Tibial nerve (tissue), 4 donors: ENCODE measurements at places on chromosomes 2 and 18. TPM values are rescaled to one million over a fixed set of nuclear protein-coding genes. Genes with fewer than 3 reads are reported as not detected.

DNA sequence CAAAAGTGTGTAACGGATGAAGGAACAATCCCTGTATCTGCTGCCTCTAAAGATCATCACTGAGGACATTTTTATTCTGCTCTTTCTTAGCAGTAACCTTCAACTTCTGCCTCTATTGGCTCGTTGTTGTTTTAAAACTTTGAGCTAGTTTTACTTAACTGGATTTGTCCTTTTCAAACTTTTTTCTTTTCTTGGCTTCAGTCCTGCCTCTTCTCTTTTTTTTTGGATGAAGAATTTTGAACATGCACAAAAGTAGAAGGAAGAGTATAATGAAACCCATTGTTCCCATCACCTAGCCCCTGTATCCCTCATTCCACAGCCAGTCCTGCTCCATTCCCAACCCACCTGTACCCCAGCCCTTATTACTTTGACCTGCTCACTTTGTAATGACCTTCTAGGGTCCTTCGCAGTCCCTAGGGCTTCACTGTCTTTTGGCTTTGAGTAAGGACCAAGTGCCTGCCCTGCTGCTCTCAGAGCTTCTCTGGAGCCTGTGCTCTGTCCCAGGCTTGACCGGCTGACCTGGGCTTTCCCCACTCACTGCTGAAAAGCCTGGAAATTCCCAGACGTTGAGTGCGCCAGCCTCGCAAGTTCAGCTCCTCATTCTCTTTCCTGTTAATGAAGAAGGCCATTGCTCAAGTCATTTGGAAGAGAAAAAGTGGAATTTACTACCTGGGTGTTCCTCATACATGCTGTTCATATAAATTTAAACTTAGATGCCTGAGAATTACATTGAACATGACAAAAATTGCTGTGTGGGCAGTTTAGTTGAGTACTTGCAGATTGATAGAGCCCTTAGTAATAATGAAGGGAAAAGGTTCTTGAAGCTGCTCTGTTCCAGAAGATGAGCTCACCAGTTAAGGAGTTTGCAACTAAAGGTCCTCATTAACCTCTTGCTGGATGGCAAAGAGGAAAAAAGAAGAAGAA is 149.3 kb upstream of the ALPP start:
- DNase-seq = no peak

- no peak for DNase-seq
These were observed 61.3 kb downstream of the ZBTB7C start for GRCh38 chr18:48347756-48348326.

DNA sequence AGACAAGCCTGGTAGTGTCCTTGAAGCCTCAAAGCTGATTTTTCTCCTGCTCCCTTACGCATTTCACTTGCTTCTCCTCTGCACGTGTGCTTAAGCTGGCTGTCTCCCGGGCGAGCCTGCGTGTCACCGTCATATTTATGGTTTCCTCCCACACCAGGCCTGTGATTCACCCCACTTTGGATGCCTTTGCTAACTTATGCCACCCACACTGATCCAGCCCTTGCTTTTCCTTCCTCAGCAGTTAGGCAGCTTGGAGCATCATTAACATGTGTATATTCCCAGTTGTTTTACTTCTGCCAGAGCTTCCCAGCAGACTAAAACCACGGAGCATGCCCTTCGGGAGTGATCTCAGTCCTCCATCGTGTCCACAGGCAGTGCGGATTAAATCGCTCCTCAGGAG is 2.2 kb downstream of the ST3GAL5 start:
- peak; percentile 48 for DNase-seq

- no peak for DNase-seq
These were observed 219.6 kb downstream of the ETAA1 start for GRCh38 chr2:67616749-67617148.

The ANKRD30BL gene
- not detected for total RNA-seq

DNA sequence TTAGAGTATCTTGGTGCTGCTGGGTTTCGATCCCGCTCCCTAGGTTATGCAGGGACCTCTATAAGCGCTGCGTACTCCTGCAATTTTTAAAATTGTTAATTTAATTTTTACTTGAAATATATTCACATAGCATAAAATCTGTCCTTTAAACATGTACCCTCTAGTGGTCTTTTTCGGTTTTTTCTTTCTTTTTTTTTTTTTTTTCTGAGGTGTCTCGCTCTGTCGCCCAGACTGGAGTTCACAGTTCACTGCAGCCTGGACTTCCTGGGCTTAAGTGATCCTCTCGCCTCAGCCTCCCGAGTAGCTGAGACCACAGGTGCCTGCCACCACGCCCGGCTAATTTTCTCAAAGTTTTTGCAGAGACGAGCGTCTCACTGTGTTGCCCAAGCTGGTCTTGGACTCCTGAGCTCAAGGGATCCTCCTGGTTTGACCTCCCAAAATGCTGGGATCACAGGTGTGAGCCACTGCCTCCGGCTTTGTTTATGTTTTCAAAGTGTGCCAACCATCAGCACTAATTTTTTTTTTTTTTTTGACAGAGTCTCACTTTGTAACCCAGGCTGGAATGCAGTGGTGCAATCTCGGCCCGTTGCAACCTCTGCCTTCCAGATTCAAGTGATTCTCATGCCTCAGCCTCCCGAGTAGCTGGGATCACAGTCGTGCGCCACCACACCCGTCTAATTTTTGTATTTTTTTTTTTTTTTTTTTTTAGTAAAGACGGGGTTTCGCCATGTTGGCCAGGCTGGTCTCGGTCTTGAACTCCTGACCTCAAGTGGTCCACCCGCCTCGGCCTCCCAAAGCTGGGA is 585 bp upstream of the MOB1A start:
- DNase-seq = no peak

The AKAIN1 gene
- not detected for total RNA-seq

DNA sequence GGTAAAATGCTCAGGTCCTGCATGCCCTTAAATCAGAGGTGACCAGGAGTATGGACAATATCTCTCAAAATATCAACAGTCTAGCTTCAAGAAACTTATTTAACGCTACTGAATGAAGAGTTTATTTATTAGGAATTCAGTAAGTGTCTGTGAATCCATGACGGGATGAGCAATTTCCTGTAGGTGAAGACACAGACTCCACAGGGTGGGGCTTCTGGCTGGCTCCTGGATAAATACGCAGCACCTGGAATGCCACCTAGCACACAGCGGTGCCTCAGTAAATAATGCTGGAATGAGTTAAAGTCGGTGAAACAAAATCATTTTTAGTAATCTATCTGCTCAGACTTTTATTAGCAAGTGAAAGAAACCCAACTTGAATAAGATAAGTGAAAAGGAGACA is 29.4 kb upstream of the MBP start:
- DNase-seq = no peak

The CHRND gene
- not detected for total RNA-seq

GRCh38 chr2:138501425-138502254 is at the start of gene SPOPL:
Gene SPOPL (plus strand): TSS chr2:138501770. CDS start chr2:138550217, 48,447 bp downstream.
- DNase-seq = peak; percentile 69

The RNU2-63P gene
- total RNA-seq = not detected

- no peak for DNase-seq
These were observed 435.7 kb downstream of the TXNL1 start for GRCh38 chr18:56202678-56203077.

- DNase-seq = no peak
These were observed 166.5 kb downstream of the THADA start for GRCh38 chr2:43429369-43429768.

The GPR35 gene
- 8.2 TPM for total RNA-seq

- no peak for DNase-seq
These were observed 200.3 kb downstream of the PRKCE start for GRCh38 chr2:45851576-45852304.

- no peak for DNase-seq
These were observed 187.4 kb downstream of the BCL2 start for GRCh38 chr18:63131959-63132818.

DNA sequence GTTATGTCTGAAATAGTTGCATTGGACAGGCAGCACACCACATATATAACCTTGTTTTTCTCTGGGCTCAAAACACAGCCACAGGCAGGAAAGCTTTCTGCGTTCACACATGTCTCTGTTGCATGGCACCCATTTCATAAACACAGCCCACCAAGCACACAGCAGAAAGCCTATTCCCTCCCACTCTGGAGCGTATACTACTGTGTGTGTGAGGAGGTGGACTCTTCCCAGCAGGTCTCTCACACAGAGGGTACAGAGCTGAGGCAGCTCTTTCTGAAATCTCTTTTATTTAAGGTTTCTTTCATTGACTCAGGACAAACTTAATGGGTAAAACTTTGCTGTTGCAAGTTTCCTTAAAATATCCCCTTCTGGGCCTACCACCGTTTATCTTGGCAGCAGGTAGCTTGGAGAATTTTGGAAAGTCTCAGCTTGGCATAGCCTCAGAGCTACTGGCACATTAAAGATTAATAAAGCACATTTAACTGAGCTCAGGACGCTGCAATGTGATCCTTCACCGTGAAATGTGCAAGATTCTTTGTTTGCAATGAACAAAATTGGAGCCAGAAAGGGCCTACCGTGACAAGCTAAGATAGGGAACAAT is 105.1 kb upstream of the NCKAP5 start:
- DNase-seq = no peak

The AQP12A gene
- total RNA-seq = not detected

GRCh38 chr2:20421988-20422370 is 24.9 kb upstream of the RHOB start:
- DNase-seq = peak; percentile 82

The FAM237A gene
- total RNA-seq = not detected

The ERLEC1 gene
- 101 TPM for total RNA-seq

DNA sequence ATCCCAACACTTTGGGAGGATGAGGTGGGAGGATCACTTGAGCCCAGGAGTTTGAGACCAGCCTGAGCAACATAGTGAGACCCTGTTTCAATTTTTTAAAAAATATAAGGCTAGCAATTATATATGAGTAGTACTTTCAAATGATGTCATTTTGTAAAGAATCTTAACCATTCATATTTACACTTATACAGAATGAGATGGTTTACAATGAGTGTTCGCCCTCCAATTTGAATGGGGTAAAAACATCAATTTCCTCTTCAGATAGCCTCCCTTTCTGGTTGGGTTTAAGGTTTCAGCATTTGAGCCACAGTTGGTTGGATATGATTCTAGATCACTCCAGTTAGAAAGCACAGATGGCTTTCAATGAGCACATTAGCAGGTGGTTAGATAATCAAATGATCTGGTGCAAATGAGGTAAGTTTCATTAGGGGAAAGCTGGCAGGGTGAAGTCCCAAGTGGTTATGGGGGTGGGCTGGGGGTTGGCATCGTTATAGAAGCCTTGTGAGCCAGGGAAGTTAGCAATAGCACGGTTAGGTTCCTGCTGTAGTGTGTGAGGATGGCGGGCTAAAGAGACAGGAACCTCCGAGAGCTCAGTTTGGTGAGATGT is 63.9 kb downstream of the TRPM8 start:
- no peak for DNase-seq

- DNase-seq = no peak
These were observed 103.3 kb downstream of the MDH1 start for GRCh38 chr2:63692002-63692606.

GRCh38 chr2:168450171-168450570 is 5.9 kb upstream of the CERS6 start:
- DNase-seq = no peak

- no peak for DNase-seq
These were observed 87.9 kb downstream of the MEIS1 start for GRCh38 chr2:66522611-66523376.

- DNase-seq = no peak
These were observed 34.1 kb downstream of the INO80D start for GRCh38 chr2:206051912-206052311.

DNA sequence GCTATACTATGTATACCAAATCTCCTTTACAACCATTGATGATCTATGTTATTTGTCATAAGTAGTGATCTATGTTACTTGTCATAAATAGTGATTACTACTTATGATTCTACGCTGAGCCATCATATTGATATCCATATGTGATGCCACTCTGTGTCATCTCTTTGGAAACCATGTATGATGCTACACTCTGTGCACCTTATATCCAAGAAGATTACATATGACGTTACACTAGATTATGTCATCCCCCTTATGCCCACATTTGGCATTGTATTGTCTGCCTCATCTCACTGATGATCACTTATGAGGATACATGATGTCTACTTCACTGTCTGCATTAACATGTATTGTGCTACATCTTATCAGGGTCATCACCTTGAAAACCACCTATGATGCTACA is 42.9 kb downstream of the DAW1 start:
- no peak for DNase-seq
